ENCODE measurements at places on chromosomes 5 and 9.

GRCh38 chr9:14993061-14993800 lies 83.0 kb upstream of the FREM1 start:
- no peak overlapping the region for H3K4me3 ChIP-seq
- H3K4me1 ChIP-seq: no peaks in the 10 kb centered on the region
- H3K27ac ChIP-seq: no peak overlapping the region
- no peak for DNase-seq
- H3K27me3 ChIP-seq: no peaks in the 10 kb centered on the region

- H3K27ac ChIP-seq: no peak overlapping the region
- DNase-seq: no peak
- H3K27me3 ChIP-seq: no peaks in the 10 kb centered on the region
- no peaks in the 10 kb centered on the region for H3K36me3 ChIP-seq
- H3K4me3 ChIP-seq: no peak overlapping the region
- no peaks in the 10 kb centered on the region for H3K4me1 ChIP-seq
These were observed 22.7 kb downstream of the GRIA1 start for GRCh38 chr5:153513156-153513555.

- H3K27me3 ChIP-seq: no peaks in the 10 kb centered on the region
- DNase-seq: peak; percentile 79
- H3K36me3 ChIP-seq: no peaks in the 10 kb centered on the region
- peak overlapping the region; percentile 37 for H3K4me3 ChIP-seq
These were observed 19.2 kb upstream of the CD180 start for GRCh38 chr5:67215519-67216471.

DNA sequence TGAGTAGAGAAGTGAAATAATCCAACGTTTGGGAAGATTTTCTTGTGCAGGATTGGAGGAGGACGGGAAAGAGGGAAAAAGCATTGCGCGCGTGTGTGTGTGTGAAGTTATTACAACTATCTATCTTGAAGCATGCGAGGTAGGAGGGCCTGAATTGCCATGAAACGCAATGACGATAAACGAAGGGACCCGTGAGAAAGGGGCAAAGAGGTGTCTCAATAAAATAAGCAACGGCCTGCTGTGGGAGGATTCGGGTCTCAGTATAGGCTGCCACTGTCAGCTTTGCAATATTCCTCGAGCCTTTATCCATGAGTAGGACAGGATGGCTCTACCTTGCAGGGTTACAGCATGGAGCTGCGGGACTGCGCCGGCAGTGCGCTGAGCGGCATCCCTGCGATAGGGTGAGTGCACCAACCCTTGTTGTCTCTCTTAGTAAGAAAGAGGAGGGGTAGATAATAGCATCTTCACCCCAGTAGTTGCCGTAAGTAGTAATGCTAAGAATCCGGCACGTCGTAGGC lies 631 bp upstream of the RCL1 start:
- peaks cover 1% of the 10 kb centered on the region for H3K4me1 ChIP-seq
- H3K36me3 ChIP-seq: no peaks in the 10 kb centered on the region
- no peaks in the 10 kb centered on the region for H3K27me3 ChIP-seq
- H3K4me3 ChIP-seq: peak overlapping the region; percentile 79
- no peak for DNase-seq
- no peak overlapping the region for H3K27ac ChIP-seq

- no peaks in the 10 kb centered on the region for H3K4me1 ChIP-seq
- no peak overlapping the region for H3K27ac ChIP-seq
- DNase-seq: no peak
- H3K36me3 ChIP-seq: no peaks in the 10 kb centered on the region
- peaks cover 24% of the 10 kb centered on the region for H3K27me3 ChIP-seq
These were observed 2.8 kb downstream of the SHC3 start for GRCh38 chr9:89175828-89176261.

DNA sequence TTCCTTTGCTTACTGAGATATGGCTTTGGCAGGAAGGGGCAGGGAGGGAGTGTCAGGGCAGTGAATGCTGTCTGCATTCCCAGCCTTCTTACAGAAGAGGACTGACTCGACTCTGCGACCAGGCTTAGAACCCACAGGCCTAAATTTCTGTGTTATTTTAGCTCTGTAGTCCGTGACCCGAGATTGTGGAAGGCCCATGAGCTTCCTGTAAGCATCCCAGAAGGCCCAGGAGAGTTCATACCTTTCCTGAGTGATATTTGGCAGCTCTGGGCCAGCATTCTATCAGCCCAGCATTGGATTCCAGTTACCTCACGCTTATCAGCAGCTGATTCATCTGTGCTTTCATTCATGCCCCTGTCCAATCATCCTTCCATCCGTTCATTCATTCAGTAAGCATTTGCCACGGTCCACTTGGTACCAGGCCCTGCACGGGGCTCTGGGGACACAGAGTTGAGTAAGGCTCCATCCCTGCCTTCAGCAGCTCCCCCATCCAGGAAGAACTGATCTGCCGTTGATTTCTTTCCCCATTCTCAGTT lies 28.2 kb upstream of the RPL26L1 start:
- H3K27ac ChIP-seq: no peak overlapping the region
- H3K27me3 ChIP-seq: no peaks in the 10 kb centered on the region
- H3K4me1 ChIP-seq: peaks cover 5% of the 10 kb centered on the region
- H3K36me3 ChIP-seq: peaks cover 5% of the 10 kb centered on the region

DNA sequence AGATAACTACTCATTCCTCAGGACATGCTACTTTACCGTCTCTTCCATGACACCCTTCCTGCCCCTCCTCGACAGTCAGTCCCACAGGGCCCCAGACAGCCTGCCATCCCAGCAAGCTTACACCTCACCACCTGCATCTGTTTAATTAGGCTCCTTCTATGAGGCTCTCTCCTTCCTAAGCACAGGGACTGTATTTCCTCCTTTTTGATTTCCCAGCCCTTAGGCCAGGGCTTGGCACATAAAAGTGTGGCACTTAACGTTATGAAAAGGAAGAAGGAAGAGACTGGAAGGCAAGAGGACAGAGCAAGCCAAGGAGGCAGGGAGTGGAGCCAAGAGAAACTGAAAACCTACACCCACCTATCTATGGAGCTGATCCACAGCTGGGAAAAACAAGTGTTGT lies 146.8 kb downstream of the SIL1 start:
- 0 out of 2 replicates have a peak, but pooled peaks cover 2% of the 10 kb centered on the region for H3K36me3 ChIP-seq
- no peak for DNase-seq
- no peaks in the 10 kb centered on the region for H3K27me3 ChIP-seq
- H3K4me1 ChIP-seq: no peaks in the 10 kb centered on the region
- H3K27ac ChIP-seq: no peak overlapping the region
